LNCaP clone FGC (cell line): ENCODE measurements at places on chromosomes 5 and 9.

GRCh38 chr9:132976571-132976970, 1.9 kb upstream of the GFI1B start:
- DNase-seq: no peak

DNA sequence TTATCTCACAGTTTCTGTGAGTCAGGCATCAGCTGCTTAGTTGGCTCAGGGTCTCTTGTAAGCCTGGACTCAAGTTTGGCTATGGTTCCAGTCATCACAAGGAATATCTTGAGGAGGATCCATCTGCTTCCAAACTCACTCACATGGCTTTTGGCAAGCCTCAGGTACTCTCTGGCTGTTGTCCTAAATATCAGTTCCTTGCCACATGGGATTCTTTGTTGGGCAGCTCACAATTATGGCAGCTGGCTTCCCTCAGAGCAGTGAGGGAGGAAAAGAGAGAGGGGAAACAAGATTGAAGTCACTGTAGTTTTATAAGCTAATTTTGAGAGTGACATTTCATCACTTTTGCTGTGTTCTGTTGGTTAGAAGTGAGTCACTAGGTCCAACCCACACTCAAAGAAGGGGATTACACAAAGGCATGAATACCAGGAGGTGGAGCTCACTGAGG, 144.5 kb downstream of the GCNT1 start:
- DNase-seq: no peak

DNA sequence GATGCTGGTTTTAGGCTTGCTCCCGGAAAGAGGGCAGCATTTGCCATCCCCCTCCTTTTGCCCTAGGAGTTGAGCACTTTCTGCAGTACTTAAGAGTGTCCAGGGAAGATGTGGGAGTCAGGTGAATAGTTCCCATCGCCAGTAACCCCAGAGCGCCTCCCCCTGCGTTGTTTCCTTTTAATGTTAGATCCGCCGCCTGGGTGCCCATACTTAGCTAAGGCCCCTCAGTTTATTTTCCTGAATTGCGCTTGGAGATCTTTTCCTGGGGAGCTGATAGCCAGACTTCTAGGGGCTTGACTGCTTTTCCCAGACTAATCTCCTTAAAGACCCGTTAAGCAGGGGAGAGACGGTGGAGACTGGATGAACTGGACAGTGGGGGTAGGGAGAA, 377 bp upstream of the PCDHAC2 start:
- DNase-seq: no peak

- DNase-seq: no peak
Measured at GRCh38 chr5:37739817-37740261, 100.0 kb downstream of the GDNF start.

GRCh38 chr5:52751137-52751536, 36.6 kb upstream of the ITGA1 start:
- DNase-seq: no peak

- DNase-seq: no peak
Measured at GRCh38 chr9:71767776-71768321, 464 bp downstream of the CEMIP2 start.

DNA sequence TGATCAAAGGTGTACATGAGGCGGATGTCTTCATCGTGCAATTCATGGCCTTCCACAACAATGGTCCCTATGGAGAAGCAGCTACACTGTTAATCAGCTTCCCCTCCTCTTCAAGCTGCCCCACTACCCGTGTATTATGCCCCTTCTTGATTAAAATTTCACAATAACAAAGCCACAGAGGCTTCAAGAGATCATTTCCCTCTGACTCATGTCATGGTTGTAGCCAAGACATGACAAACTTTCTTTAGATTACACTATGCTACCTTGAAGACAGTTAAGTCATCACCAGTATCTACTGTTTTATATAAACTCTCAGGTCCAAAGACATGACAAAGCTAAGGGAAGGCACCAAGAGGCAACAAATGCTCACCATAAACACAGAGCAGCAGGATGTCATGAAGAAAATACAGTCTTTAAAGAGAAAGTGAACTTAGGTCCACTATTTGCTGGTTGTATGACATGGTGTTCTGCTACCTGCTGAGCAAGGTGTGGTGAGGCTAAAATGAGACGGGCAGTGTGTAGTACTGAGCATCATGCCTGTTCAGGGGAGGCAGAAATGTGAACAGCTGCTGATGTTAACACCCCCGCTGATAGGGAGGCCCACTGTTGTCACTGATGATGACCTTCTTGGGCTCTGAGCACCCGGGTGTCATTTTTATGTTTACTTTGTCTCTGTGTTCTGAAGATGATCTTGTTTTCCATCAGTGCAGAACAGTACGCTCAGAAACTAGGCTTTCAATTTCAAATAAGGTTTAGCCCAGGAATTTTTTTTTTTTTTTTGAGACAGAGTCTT, 48.3 kb downstream of the IARS1 start:
- no peak for DNase-seq

DNA sequence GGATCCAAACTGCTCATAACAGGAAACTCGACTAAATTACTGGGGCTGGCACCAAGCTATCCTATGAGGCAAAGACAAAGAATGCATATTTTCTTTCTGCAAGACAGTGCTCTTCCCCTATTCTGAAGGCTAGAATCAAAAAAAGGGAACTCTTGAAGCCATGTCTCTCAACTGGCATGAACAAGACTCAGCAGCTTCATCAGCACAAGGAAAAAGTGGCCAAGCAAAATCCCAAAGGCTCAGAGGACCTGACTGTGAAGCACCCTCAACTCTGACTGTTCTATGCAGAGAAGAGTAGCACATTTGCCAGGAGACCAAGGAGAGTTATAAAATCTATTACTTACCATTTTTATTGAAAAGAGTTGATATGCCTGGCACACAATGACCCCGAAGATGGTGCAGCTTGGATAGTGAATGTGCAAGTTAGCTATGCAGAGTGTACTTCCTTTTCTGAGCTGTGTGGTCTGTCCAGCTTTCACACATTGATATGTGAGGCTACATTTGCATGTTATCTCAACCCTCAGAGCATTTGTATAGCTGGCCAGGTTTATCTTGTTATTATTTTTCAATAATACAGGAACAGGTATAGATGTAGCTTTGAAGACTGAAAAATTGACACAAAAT, 51.0 kb upstream of the FYB1 start:
- no peak for DNase-seq

- no peak for DNase-seq
Measured at GRCh38 chr5:54520438-54520846, 2.9 kb downstream of the SNX18 start.

DNA sequence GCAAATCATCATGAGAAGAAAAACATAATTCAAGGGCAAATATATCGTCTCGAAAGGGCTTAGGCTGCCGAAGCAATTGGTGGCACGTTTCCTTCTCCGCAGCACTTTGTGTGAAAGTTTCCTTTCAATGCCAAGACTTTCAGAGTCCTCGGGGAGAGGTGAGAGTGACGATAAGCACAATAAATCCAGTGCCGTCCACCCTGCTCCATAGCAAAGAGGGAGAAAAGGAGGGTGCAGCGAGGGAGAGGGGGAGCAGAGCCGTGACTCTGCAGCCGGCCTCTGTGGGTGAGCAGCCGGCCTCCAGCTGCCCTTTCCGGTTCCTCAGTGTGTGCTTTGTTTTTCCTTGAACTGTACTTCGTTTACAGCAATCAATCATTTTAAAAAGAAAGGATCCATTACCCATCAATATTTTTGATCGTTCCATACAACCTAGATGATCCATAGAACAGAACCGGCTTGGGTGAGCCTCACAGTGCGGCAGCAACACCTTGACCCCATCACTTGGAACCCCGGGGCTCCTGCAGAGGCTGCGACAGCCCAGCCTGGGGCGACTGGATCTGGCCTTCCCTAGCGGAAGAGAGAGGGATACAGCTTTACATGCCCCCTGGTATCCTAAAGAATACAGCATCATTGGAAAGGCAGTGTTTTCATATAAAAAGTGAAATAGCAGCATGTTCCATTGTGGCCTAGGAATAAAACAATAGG, 247.0 kb upstream of the IRX4 start:
- no peak for DNase-seq

- no peak for DNase-seq
Measured at GRCh38 chr9:27703216-27703980, 130.1 kb upstream of the C9orf72 start.
